ENCODE measurements at places on chromosomes 7 and 10.

- DNase-seq, result peak; percentile 46
Observed at GRCh38 chr7:96723622-96724021, 14.0 kb upstream of the SEM1 start.

GRCh38 chr7:118079369-118079768 is 104.6 kb upstream of the LSM8 start:
- DNase-seq, result no peak

- no peak for DNase-seq
Observed at GRCh38 chr10:103767756-103768155, 87.6 kb downstream of the SH3PXD2A start.

DNA sequence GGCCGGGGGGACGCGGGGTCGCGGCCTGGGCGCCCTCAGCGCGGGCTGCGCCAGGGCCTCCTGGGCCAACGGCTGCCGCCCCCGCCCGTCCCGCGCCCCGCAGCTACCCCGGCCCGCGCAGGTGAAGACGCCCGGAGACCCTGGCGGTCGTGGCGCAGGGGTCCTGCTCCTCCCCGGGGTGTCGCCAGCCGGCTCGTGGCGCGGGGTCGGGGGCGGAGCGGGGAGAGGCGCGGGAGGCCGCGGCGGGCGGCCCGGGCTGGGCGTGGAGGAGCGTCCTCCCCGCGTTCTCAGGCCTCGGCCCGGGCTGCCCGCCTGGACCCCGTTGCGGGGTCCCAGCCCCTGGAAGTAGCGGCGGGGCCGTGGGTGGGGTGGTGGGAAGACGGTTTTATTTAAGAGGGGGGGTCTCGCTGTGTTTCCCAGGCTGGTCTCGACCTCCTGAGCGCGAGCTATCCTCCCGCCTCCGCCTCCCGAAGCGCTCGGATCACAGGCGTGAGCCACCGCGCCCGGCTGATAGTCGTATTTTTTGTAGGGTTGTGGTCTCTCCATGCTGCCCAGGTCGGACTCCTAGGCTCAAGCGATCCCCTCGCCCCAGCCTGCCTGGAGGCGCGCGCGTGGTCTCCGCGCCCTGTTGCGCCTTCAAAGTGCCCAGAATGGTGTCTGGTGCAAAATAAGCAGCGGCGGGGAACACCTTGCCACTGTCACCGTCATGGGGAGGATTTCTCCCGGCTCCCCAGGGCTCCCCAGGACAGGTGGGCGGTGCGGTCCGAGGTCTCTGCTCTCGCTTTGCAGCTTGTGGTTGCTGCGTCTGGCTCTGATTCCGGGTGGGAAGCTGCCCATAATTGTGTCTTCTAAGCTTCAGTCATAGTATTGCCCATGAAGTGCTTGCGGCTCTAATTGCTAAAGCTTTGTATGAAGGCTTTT is 15.3 kb upstream of the SUN1 start:
- peak; percentile 49 for DNase-seq

DNA sequence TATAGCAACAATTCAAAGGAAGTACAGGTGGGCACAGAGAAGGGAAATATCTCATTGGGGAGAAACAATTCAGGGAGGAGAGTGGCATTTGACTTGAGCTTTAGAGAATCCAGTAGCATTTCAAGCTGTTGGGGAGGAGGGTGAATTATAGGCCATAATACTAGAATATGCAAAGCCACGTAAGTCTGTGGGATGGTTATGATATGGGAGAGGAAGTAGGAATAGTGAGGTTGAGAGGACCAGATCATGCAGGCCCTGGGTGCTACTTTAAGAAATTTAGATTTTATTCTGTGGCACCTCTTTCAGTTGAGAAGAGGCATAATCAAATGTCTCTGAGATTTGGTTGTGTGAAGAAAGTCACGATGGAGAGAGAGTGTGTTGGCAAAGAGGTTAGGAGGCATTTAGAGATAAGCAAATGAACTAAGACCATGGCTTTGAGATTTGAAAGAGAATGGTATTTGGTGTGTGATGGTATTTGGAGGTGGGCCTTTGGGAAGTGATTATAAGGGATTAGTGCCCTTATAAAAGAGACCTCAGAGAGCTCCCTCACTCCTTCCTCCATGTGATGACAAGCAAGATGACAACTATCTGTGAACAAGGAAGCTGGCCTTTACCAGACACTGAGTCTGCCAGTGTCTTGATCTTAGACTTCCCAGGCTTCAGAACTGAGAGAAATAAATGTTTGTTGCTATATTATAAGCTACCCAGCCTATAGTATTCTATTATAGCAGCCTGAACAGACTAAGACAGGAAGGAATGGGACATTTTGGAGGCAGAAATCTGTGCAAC is 15.1 kb downstream of the ADD3 start:
- no peak for DNase-seq

All from GM23338 (cell line).